ENCODE measurements at places on chromosomes 5 and 9.

GRCh38 chr9:4667681-4668080 lies 1.4 kb upstream of the SPATA6L start:
- DNase-seq = no peak

GRCh38 chr5:6861667-6862066 lies 148.4 kb downstream of the TENT4A start:
- DNase-seq = no peak

DNA sequence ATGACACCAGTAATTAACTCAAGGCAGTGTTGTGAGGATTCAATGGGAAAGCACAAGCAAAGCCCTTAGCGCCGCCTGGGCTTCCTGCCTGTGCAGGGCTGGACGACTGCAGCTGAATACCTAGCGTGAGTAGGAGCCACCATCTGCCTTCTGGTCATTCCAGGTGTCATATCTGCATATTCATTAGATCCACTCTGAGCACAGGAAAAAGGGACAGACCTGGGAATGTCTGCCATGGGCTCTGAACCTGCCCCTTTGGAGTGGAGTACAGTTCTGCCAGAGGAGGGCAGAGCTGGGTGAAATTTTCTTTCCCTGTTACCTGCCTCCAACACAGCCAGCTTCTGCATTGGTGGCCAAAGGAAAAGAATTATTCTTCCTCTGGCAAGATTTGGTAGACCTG lies 298.8 kb downstream of the NSG2 start:
- no peak for DNase-seq

DNA sequence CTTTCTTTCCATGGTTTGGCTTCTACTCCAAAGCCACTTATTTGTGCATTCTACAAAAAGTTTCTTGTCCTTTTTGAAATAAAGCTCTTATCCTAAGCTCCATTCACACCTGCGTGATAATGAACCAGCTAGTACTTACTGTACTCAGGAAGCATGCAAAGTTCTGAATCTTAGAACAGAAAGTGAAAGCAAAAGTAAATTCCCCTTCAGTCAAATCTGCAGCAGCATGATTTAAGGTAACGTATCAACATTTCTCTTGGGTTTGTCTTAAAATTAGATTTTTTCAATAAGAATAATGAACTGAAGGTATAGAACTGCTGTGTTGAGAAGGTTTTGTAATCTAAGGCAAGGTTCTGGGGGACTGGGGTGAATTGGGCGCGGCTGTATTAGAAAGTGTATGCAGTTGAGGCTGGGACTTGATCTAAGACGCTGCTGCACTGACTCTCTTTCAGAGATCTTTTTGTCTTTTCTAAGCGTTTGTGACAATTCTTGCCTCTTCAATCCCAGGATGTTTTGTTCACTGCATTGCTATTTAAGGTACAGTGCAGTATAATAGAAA lies at the start of gene ERAP2:
Gene ERAP2, plus strand, starts transcription at position 209 of the 559 bp plus-strand sequence. CDS start 3,186 bp downstream, outside the sequence.
- no peak for DNase-seq

- DNase-seq = peak; percentile 84
Observed at GRCh38 chr5:38265546-38266179, 7.3 kb downstream of the EGFLAM start.

- DNase-seq = no peak
Observed at GRCh38 chr9:77505232-77505631, 142.9 kb downstream of the GNA14 start.

DNA sequence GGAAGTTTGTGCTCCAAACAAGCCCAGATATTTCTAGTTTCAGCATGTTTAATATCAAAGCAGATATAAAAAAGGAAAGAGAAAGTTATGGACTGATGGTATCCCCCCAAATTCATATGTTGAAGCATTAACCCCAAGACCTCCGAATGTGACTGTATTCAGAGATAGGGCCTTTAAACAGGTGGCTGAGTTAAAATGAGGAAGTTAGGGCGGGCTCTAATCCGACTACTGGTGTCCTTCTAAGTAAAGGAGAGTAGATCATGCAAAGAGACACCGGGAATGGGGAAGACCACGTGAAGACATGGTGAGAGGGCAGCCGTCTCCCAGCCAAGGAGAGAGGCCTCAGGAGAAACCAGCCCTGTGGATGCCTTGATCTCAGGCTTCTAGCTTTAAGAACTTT lies 324.1 kb upstream of the KIF2A start:
- DNase-seq = no peak

- no peak for DNase-seq
Observed at GRCh38 chr9:132638240-132638639, 31.5 kb downstream of the DDX31 start.

DNA sequence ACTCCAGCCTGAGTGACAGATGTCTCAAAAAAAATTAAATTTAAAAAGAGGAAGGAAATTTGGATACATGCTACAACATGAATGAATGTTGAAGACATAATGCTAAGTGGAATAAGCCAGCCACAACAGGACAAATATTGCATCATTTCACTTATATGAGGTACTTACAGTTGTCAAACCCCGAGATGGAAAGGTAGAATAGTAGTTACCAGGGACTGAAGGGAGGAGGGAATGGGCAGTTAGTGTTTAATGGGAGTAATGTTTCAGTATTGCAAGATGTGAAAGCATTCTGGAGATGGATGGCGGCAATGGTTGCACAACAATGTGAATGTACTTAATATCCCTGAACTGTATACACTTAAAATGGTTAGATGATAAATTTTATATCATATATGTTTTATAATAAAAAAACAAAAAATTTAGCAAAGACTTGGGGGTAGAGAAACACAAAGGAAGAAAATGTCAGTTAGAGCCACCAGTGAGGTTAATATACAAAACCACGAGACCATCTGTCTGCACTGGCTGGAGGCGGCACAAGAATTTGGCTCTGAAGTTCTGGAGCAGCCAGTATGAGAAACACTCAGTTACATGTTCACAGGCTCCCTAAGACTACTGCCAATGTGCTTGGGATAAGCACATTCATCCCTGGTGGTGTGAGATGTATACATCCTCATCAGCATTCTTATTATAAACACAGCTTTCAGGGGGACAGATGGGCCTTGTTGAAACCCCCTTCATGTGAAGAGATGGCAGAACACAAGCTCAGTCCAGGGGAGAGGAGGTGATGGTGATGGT lies 37.0 kb upstream of the RPS23 start:
- DNase-seq = no peak

GRCh38 chr5:169356181-169356580 lies 55.2 kb upstream of the SLIT3 start:
- DNase-seq = no peak

DNA sequence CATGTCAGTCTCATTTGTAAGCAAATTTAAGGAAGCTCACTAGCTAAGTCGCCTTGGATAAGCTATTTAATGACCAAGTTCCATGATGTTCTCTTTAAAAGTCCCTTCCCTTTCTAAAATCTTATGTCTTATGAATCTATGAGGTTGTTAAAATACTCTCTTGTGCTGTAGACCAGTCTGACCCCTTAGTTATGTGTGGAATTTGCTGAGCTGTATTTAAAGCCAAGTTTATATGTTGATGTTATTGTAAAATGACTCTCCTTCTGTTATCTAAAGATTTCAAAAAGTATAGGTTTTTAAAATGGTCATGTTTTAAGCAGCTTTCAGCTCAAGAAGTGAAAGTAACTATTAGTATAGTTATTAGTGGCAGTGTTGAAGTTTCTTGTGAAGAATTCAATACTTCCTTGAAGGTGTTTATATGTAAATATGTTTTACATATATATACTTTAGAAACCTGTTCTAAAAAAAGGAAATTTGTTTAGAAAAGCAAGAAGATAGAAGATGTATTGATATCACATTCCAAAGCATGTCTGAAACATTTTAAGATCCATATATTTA lies 92.2 kb downstream of the CDC42SE2 start:
- no peak for DNase-seq

DNA sequence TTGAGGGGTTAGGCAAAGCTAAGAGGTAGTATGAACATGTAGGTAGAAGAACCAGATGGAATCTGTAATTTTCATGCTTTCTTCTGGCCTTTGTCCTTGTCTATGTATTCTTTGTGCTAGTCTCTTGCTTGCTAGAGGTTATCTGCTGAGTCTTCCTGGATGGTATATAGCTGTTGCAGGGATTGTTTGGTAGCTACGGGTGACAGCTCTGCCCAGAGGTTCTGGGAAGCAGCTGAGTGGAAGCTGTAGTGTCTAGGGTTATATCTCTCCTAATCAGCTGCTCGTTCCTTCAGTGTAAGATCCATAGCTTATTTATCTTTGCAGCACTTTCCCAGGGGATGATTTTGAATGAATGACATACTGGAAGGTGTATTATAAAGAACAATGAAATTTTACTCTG lies 100.3 kb downstream of the ATG10 start:
- no peak for DNase-seq

- no peak for DNase-seq
Observed at GRCh38 chr5:121967187-121967586, 5.4 kb downstream of the SRFBP1 start.

DNA sequence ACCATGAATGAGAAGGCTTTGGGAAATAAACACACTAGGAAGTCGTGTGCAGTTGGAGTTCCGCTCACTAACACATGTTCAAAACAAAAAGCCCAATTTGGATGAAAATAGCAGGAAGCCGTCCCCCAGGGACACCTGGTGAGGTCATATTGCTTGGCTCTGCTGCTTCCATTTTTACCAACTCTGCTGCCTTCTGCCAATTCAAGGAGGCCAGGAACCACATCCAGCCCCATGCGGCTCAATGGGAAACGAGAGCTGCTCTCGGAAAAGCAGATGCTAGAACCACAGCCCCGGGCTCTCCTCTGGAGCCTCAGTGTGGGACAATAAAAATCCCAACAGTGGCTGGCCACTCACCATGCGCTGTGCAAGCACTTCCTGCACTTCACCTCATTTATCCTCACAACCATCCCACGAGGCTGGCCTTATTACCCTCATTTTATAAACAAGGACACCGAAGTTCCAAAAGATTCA lies 13.4 kb downstream of the ADAM19 start:
- no peak for DNase-seq

DNA sequence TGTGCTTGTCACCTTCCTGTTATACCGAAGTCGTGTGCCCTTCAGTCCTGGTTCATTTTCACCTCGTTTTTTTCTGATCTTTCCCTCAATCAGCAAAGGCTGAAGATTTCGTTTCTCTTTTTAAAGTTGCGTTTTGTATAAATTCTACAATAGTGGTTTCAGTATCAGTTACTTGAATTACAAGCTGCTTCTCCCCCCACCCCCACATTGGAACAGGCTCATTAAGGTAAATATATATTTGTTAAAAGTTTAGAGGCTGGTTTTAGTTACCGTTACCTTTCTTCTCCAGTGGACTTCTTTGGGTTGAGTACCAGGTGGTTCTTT lies 881 bp downstream of the SUB1 start:
- DNase-seq = no peak

DNA sequence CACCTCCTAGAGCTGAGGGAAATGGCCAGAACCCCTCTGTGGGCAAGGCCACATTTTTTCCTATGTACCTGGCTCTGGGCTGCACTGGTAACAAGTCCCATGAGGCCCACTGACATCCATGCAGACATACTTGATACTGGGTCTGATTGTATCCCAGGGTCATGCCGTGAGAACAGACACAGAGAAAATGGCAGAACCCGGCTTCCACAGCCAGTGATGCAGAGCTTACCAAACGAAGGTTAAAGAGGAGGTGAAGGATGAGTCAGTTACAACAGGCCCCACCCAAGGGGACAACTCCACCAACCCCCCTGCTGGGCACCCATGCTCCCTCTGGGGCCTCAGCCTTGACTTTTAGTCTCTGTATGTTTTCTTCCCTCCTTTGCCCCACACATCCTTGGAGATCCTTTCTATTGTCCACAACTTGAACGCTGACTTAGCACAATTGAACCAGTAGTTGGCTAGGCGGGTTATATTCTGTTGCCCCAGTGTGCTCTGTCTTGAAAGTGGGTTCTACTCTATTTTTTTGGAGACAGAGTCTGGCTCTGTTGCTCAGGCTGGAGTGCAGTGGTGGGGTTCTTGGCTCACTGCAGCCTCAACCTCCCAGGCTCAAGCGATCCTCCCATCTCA lies 93.5 kb downstream of the DAP start:
- DNase-seq = no peak

GRCh38 chr5:160602744-160603143 lies 181.1 kb downstream of the PTTG1 start:
- no peak for DNase-seq

- no peak for DNase-seq
Observed at GRCh38 chr5:39998518-39998917, 573.7 kb upstream of the DAB2 start.

DNA sequence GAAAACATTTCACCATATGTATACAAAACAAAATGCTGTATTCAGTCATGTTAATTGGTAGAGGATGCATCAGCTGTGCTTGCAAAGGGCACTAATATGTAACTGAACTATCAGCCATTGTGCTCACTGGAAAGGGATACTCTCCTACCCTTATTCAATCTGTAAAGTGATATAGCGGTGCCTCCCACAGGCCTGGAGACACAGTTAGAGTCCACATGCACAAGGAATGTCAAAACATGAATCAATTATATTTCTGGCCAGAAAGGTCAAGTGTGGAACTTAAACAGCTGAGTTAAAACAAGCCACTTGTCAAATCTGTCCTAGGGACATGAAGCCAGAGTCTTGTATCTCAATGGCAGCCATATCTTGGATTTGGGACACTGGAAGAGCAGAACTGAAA lies 71.2 kb upstream of the IZUMO3 start:
- DNase-seq = no peak

DNA sequence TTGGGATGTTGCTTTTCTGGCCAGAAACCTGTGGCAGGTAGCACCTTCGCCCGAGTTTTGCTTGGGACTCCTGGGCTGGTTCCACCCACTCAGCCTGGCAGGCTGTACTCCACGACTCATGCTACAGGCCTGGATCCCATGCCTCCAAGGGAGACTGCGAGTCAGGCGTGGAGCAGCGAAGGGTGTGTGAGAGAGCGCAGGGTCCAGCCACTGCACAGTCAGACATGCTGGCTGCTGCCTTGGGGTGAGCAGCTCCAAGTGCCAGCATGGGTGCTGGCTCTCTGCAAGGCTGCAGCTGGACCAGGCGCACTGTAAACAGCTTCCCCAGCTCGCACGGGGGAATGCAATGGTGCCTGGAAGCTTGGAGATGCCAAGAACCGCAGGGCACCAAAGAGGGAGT lies 249.6 kb upstream of the EDIL3 start:
- no peak for DNase-seq

DNA sequence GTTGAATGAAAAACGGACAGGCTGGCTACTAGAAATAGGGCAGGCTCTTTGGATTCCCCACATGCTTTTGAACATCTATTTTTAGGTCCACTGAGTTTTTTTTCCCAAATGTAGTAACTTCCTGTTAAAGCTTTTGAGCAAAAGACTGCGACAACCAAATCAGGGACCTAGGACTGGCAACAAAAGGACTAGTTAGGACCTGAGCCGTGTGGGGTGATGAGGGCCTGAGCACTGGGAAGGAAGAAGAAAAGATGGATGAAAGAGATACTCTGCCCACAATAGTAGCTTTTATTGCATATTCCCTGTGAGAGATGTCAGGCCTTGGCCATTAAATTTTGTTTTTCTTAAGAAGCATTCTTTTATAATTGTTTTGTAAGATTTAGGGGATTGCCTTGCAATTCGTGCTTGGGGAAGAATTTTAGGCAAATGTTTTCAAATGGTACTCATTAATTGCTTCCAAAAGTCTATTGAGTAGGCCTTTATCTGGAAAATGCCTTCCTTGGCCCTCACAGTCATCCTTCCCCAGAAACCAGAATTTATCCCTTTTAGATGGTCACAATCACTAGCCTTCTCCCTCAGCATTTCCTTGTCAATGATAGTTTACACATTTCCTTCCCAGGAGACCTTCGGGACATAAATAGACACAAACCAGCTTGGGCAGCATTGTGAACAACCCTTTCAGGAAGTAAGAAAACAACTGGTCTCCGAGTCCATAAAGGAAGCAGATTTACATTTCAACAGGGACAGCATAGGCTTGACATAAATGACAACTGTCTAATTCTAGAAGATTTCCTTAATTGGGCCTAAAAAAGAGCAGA lies 166.5 kb downstream of the RMI1 start:
- DNase-seq = no peak

GRCh38 chr9:32647671-32648070 lies 12.2 kb upstream of the TAF1L start:
- no peak for DNase-seq

All from WTC11 (cell line).